Stimulated activated CD4-positive, alpha-beta T cell treated with anti-CD3 and anti-CD28 coated beads, Interleukin-1b, Interleukin-23, amount 100 ng/mL, for 24 hours (primary cell): ENCODE measurements at places on chromosomes 1 and 21.

DNA sequence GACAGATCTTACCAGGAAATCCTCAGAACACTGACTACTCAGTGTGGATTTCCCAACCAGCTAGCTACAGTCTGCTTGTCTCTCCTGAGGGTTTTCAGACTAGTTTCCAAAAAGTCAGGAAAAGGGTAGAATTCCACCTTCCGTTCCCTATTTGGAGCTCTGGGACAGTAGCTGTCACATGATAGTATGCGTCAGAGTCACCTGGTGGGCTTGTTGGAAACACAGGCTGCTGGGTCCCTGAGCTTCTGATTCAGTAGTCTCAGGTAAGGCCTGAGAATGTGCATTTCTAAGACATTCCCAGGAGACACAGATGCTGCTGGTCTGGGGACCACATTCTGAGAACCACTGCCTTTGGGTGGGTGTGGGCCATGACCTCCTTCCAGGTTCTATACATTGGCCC is 272.5 kb downstream of the DISC1 start:
- DNase-seq: no peak

- DNase-seq: no peak
These were observed 19.3 kb upstream of the TBX19 start for GRCh38 chr1:168261390-168261789.

DNA sequence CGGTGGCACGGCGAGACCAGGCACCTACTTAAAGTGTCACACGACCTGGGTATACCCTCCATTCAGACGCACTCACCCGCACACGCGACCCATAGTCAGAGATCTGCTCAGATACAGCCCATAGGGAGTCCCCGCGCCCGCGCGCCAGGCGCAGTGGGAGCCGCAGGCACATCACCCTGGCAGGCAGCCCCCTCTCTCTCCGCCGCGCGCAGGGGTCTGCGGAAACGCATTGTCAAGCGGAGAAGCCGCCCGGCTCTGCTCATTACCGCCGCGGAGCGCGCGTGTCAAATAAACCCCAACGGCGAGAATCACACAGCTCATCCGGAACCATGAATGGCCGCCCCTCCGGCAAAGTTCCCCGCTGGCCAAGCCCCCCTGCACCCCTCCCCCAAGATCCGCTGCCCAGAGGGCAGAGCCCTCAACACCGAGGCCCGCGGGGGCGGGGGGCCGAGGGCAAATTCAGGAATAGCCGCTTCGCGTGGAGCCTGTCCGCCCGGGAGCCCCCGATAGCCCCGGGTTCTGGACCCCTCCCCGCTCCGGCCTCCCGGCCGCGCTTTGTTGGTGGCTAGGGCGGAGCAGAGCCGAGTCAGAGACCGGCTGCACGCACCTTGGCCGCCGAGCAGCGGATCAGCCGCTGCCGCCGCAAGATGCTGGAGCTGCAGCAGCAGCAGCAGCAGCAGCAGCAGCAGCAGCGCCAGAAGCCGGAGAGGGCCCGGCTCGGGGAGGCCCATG is 522 bp downstream of the LRP8 start:
- peak; percentile 38 for DNase-seq

GRCh38 chr21:41761934-41762635 is 4.8 kb downstream of the RIPK4 start:
- DNase-seq: no peak

DNA sequence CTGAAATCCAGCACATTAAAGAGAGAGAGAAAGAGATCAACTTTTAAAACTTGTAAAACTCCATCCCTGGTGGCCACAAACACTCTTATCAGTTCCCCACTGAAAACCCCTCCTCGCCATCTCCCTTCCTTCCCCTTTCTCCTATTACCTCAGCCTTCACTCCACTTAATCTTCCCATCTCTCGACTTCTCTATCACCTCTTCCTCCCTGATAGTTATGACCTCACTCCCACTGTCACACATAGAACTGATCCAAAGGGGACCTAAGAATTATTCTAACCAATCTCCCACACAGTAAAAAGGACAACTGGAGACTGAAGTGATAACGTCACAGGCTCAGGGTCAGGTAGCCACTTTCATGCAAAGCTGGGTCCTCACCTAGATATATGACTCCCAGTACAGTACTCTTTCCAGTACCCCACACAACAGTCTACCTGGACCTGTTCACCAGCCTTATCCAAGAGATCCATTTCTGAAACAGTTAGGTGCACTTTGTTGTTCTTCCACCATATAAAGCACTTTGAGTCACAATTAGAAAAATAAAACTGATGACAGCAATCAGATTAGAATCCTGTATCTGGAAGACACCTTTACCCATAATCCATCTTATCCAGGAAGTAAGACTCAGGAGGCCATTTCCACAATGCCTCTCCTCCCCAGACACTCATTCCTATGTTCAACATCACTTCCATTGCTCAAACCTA is 324.8 kb downstream of the SMYD3 start:
- no peak for DNase-seq
